ENCODE measurements at places on chromosomes 11 and 22. TPM values are rescaled to one million over a fixed set of nuclear protein-coding genes. Genes with fewer than 3 reads are reported as not detected.

DNA sequence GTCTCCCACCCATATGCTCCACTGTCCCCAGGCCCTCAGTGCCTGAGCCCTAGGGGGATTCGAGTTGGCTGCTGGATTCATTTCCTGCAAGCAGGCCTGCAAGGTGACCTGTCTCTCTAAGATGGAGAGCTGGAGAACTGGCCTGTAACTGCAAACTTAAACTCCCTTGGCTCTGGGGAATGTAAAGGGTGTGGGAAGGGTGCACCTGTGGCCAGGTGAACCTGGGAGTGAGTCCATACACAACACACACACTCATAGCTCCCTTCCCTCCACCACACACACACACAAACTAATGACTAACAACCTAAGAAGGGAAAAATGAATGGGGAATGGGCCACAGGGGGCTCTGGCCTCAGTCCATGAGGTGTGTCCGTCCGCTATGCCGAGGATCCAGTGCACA lies 14.5 kb downstream of the SMTNL1 start:
- DNase-seq, result no peak

GRCh38 chr11:71153005-71153390 lies 99.4 kb downstream of the SHANK2 start:
- DNase-seq, result no peak

DNA sequence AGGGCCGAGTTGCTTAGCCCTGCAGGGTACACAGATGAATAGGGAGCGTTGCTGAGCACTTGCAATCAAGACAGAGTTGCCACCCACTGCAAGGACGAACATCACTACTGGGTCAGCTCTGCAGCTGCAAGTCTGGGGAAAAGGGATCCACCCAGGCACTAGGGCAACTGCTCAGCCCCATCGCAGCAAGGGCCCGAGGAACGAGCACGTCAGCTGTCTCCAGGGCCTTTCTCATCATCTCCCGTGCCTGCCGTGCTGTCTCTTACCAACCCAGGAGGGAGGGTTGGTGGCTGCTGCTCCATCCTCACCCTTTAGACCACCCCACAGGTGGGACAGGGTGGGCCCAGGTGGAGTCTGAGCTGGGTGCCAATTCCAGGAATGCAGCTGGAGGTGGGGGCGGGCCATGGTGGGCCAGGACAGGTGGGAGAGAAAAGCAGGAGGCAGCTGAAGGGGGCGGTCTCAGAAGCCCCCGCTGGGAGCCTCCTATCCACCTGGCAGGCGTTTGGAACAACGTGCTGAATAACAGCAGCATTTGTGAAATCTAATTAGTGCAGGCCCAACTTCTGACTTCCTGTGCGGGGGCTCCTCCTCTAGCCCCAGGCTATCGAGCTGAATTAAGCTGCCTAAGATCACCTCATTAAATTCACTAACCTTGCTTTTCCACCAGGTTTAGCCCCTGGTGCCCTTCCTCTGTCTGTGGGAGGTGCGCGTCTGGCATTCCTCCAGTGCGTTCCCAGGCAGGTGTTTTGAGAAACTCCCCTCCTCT lies 252.5 kb downstream of the ST3GAL4 start:
- DNase-seq, result no peak

DNA sequence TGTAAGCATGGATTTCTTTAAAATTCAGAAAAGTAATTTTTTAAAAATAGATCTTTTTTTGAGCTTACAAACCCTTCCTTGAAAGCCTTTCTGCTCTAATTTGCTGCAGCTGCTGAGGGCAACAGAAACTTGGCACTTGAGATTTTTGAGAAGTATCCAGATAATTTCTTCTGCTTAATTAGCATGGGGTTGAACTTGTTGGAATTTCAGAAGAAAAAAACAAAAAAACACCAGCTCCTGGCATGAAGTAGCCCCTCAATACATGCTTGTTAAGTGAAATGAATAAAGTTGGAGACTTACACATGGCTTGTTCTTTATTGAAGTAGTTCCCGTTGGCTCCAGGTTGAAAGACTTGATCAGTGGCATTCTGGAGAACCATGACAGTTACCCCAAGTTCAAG lies 331.4 kb upstream of the RAG2 start:
- no peak for DNase-seq

- no peak for DNase-seq
Observed at GRCh38 chr11:48044577-48044976, 64.2 kb downstream of the PTPRJ start.

GRCh38 chr22:43887391-43887790 lies 4.4 kb downstream of the PNPLA5 start:
- DNase-seq, result no peak

GRCh38 chr11:131370090-131370751 lies at the start of gene NTM:
Gene NTM, plus strand, starts transcription at chr11:131370615.
- DNase-seq, result peak; percentile 57

DNA sequence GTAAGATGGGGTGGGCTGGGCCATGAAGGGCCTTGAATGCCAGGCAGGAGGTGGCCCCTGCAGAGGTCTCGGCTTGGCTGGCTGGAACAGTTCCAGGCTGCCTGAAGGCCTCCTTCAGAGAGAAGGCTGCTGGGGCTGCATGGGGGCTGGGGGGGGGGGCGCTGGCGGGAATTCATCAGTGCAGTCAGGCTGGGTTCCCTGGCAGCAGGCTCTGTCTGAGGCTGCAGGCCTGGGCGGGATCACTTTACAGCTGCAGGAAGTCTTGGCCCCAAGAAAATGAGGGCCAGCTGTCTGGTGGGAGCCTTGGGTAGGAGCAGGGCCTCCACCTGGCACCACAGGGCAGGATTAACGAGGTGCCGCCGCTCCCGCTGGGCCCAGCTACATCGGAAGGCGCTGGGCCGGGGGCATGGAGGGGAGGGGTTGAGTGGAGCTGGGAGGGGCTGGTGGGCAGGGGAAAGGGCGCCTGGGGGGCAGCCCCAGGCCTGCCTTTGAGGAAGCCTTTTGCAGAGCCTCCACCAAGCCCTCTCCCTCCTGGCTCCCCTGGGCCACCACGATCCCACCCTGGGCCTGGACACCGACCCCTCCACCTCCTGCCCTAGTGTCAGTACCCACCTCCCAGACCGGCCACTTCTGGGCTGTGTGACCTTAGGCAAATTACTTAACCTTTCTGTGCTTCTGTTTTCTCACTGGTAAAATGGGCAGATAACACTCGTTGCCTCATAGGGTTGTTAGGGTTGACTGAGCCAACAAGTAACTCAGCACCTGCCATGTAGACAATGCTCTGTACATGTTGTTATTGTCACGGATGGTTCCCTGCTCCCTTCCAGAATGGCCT lies 31.0 kb upstream of the HMOX1 start:
- peak; percentile 60 for DNase-seq

- no peak for DNase-seq
Observed at GRCh38 chr11:36750349-36750748, 152.3 kb upstream of the RAG2 start.

DNA sequence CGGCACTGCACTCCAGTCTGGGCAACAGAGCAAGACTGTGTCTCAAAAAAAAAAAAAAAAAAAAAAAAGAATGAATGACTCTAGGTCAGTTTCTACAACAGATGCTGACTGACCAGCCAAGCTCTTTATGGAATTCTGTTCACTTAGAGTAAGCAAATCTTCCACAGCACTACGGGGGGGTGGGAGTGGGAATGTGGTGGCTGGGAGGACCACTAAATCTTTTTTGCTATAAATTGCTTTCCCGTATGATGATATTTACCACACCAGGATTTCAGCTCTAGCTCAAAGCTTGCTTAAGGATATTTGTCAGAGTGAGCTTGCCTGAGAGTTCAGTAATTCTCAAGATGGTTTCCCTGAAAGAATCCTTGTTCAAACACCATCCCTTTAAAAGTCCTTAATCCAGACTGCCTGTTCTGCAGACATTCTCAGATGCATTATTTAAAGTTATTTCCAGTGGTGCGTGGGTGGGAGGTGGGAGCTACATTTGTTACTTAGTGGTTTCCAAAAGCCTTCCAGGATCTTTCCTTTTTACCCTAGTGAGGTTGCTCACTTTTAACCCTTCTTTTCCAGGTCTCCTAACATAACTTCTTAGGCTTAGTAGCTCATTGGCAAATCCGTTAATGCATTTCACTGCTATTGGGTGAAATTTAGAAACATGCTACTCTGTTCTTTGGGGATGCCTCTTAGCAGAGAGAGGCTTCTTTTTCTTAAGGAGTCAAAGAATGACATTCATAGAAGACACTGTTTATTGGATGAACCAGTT lies 65.9 kb downstream of the UBASH3B start:
- DNase-seq, result no peak

DNA sequence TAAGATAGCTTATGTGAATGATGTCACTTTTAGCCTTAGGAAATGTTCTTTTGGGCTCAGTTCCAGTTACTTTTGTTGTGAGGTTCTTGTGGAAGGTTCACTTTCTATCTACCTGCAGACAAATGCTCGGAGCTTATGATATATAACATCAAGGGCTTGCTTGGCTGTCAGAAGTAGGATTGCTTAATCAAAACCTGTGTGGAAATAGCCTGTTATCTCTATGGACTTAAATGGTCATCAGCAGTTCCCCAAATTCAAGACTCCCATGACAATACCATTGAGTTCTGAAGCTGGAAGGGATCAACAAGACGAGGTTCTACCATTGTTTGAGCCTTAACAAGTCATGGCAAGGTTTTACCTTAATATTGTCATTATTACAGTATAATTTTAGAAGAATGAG lies 43.8 kb downstream of the FLI1 start:
- DNase-seq, result no peak

DNA sequence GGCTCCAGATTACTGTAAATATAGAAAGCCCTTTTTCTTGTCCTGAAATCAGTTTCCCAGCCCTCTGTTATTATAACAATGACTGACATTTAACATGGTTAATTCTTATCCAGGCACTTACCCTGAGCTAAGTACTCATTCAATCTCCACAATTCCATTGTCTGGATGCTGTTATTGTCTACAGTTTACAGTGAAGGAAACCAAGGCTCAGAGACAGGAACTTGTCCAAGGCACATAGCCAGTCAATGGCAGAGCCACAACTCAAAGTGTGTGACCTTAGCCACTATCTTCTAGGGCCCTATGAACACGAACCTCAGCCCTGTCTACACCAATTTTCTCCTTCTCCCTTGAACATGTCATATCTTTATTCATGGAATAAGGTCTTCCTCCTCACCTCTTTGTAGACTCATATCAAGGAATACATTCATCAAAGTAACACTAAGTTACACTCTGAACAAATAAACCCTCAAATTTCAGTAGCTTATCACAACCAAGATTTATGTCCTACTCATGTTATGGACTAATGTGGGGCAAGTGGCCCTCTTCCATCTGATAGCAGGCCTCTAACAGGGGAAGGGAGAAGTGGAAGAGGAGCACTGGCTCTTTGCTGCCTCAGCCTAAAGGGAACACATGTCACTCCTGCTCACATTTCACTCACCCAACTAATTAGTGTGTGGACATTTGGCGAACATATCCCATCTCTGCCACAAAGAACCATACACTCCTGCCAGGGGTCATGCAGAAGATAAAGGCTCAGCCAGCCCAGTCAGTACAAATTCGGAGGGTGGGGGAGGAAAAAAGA lies 39.3 kb upstream of the APLNR start:
- DNase-seq, result no peak

DNA sequence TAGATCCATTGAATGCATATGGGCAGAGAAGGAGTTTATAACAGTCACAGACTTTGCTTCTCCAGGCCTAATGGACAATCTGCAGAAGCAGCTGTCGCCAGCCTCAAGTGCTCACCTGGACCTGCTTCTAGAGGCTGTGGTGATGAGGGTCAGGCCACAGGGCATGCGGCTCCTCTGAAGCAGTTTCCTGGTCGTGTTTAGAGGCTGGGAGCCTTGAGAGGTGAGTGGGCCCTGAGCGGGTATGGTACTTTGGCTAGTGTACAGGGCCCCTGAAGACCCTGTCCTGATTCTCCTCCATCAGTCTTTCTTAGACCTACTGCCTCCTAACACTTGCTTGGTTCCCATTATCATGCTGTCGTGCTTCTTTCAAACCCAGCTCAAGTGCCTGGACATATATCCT lies 41.2 kb downstream of the NXPE2 start:
- no peak for DNase-seq

- DNase-seq, result no peak
Observed at GRCh38 chr22:25660336-25660735, 81.7 kb upstream of the MYO18B start.

DNA sequence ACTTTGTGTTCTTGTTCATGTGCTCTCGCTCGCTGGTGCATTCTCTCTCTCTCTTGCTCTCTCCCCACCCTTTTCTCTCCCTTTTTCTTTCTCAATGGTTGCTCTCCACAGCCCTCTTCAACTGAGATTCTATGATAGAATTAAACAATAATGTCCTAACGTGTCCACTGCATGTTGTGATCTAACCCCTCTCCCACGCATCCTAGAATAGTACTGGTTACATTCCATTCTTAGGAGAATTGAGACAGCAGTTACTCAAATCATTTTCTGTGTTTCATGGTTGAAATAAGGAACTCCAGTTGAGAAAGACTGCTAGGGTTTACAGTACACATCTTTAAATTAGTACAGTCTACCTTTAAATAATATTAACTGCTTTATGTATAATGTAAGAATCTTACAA lies 318.1 kb upstream of the PITPNB start:
- no peak for DNase-seq

DNA sequence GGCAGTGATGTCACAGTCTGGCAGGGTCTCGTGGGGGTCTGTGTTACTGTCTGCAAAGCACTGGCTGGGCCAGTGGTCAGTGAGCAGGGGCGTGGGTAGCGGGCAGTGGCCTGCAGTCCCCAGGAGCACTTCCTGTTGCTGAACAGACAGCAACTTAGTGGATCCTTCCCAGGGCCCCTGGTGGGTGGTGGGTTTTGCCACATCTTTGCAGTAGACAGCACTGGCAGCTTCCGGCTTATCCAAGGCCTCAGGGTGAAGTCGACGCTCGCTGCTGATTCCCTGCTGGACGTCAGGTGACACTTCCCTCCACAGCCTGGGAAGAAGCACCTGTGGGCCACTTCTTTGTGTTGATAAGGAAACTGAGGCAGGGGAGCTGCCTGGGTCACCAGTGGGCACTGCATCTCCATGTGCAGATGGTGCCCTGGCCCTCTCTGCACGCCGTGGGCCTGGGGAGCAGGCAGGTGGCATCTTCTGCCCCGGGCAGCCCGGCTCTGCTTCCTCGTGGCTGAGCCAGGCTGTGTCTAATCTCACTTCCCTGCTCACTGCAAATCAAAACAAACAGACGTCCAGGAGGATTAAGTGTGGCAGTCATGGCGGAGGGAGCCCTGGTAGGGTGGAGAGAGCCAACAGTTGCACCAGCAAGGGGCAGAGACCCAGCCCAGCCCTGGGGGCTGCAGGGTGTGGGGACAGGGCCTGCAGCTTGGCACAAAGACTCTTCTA lies 79.8 kb downstream of the KCNQ1 start:
- peak; percentile 41 for DNase-seq

GRCh38 chr11:282630-283360 lies 4.6 kb downstream of the NLRP6 start:
- DNase-seq, result peak; percentile 40

GRCh38 chr11:117232911-117233409 lies 489 bp downstream of the RNF214 start:
- peak; percentile 83 for DNase-seq

- DNase-seq, result peak; percentile 76
Observed at GRCh38 chr11:44452827-44453572, 112.5 kb upstream of the CD82 start.

- DNase-seq, result no peak
Observed at GRCh38 chr11:9148035-9148434, 56.6 kb upstream of the SCUBE2 start.

- peak; percentile 21 for DNase-seq
Observed at GRCh38 chr22:50078761-50079160, 6.5 kb downstream of the MLC1 start.

Gene SERPIND1
- not detected for polyA plus RNA-seq

Gene YPEL1
- 2.4 TPM for polyA plus RNA-seq

Gene ADAMTS8
- polyA plus RNA-seq, result not detected

Gene SMIM35
- polyA plus RNA-seq, result not detected

Gene MEI1
- polyA plus RNA-seq, result not detected

Gene KRTAP5-9
- polyA plus RNA-seq, result not detected

Gene MPPED2
- 0.05 TPM for polyA plus RNA-seq

Gene UBQLNL
- polyA plus RNA-seq, result 0.10 TPM

Gene SYT12
- polyA plus RNA-seq, result 0.52 TPM

Data from SK-N-SH (cell line).